ENCODE measurements at places on chromosomes 16 and 17.

DNA sequence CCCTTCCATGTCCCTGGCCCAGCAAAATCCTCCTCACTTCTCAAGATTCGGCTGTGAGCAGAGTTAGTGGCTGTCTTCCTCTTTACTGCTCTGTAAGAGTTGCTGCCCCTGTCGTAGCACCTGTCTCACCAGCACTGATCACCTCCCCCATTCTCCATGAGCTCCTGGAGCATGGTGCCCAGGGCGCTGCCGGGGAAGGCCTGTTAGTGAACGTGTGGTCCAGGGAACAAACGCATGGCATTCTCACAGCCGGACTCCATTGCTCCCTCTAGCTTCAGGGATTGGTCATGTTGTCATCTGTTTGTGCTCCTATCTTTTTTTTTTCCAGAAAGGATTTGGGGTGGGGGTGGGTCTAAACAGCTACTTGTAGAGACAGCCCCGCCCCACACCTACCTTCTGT lies 141.2 kb downstream of the CMIP start:
- no peak for DNase-seq

DNA sequence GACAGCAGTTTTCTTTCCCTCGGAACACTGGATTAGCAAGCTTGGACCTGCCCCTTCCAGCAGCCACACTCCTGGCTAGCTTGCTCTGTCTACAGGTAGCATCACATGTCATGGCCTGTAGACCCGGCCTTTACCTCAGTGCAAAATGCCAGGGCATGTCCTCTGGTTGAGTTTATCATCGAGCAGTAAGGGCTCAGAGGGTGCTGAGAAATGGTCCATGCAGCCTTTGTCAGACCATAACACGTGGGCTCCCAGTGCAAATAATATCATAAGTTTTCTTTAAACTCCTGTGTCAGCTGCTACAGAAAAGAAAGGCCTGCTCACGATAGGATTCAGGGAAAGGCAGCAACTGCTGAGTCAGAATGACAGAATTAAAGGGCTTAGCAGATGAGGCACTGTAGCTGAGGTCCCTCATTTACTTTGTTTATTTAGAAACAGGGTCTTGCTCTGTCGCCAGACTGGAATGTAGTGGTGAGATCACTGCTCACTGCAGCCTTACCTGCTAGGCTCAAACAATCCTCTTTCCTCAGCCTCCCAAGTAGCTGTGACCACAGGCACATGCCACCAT lies 8.0 kb upstream of the GNA13 start:
- peak; percentile 58 for DNase-seq

GRCh38 chr17:21170809-21171208 lies 43.2 kb downstream of the TMEM11 start:
- peak; percentile 39 for DNase-seq

- no peak for DNase-seq
Measured at GRCh38 chr17:65312718-65313377, 175.7 kb downstream of the RGS9 start.

- no peak for DNase-seq
Measured at GRCh38 chr17:8473451-8474192, 37.9 kb downstream of the NDEL1 start.

DNA sequence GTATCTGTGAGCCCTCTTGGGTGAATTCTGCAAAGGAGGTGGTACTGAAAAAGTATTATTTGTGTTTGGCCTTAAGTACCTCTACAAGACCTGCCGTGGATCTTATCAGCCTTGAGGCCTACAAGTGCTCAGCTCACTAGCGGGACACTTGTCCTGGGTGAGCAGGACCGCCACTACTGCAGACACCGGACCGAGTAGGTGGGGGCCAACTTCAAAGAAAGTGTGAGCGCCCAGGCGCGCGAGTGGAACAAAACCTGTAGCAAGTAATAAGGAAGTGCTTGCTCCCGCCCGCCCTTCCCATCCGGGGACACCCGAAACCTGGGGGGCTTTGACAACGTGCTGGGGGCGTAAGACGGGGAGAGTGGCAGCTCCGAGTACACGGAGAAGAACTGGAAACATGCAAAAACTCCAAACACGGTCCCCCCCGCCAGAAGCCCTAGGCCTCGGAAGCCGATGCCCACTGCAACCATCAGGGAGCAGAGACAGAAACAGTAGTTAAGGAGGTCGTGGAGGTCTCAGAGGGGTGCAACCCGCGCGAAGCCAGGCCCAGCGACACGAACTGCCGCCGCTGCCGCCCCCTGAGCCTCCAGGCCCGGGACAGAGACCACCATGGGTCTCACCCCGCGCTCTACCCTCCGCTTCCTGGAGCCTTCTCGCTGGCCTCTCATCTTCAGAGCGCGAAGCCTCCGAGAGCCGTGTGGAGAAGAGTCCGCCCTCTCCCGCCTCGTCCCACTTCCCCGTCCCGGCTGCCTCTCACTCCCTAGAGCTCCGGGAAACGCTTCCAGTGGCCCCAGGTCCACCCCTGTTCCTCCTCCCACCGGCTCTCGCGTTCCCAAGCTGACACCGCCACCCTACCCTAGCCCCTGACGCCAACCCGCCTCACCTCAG lies 537 bp downstream of the CNOT1 start:
- DNase-seq: peak; percentile 48

DNA sequence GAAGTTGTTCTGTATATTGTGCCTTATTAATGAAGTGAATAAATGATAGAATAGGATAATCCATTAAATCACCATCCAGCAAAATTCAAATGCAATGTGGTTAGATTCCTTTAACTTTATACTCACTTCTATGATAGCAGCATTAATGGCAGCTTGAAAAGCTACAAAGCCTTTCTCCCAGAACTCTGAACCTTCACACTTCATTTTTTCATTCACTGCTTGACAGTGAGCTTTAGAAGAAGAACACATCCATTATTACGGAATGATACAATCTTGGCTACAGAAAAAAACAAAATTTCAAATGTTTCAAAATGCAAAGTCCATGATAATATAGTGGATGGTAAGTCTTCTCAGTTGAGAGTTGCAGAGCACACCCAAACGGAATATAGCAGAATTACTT lies 16.4 kb downstream of the ABCA9 start:
- no peak for DNase-seq

DNA sequence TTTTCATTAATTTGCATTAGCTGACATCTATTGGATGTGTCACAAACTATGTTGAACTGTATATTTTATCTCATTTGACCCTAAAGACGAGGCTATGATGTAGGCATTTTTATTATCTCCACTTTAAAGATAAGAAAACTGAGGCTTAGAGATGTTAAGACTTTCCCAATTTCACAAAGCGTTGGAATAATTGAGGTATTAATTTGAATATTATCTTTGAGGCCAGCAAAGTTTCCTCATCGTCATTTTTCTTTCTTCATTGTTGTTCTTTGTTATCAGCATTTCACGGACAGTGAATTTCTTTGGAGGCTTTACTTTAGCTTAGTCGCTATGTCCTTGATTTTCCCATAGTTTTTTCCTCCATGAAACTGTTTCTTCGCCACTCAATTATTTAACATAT lies 227.5 kb upstream of the MYOCD start:
- DNase-seq: no peak

GRCh38 chr17:64180089-64181073 lies 50.4 kb upstream of the ERN1 start:
- no peak for DNase-seq

DNA sequence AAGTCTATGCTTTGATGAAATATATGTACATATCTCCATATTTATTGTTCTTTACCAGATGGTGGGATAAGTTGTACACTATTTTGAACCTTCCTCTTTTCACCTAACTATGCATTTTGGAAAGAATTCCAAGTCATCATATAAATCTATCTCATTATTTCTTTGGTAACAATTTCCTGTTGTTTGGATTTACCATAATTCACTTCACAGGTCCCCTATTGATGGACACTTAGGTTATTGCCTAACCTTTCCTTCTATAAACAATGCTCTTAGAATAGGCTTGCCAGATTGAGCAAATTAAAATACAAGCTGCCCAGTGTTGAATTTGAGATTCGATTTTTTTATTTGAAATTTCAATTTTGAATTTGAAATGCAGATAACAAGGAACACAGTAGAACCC lies 28.9 kb upstream of the DHX8 start:
- no peak for DNase-seq

DNA sequence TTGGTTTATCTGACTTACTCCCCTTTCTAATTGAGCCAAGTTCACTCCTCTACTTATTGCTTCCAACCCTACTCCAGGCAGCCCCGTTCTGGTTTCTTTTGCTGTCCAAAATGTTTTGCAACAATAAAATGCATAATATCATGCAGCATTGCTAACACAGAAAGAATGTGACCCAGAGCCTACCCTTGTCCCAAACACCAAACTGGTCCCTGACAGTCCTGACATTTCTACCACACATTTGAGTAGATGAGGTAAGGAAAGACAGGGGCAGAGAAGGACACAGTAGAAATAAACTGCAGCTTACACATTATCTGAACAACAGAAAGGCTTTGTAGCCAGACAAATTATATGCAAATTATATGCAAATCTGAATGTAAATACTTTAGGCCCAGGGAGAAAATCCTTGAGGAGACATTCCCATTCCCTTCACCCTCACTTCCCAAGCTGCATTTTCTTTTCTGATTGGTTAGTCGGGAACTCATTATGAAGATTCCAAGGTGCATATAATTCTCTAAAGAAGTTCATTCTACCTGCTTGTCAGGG lies 31.6 kb downstream of the SOX9 start:
- DNase-seq: peak; percentile 65

DNA sequence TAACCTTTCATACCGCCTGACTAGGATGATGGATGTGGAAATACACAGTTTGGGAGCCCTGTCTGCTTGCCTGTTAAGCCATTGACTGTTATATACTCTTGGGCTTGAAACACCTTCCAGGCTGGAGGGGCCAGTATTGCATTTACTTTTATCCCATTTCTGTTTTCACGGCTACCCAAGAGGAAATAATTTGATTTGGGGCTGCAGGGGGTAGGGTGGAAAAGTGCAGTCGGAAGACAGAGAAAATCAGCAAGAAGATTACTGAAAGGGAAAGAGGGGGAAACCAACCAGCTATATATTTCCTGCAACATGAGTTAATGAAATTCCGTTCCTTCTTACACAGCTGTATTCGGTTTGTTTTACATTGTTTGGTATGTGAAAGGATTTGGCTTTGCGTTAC lies 202.5 kb downstream of the CDH13 start:
- no peak for DNase-seq

DNA sequence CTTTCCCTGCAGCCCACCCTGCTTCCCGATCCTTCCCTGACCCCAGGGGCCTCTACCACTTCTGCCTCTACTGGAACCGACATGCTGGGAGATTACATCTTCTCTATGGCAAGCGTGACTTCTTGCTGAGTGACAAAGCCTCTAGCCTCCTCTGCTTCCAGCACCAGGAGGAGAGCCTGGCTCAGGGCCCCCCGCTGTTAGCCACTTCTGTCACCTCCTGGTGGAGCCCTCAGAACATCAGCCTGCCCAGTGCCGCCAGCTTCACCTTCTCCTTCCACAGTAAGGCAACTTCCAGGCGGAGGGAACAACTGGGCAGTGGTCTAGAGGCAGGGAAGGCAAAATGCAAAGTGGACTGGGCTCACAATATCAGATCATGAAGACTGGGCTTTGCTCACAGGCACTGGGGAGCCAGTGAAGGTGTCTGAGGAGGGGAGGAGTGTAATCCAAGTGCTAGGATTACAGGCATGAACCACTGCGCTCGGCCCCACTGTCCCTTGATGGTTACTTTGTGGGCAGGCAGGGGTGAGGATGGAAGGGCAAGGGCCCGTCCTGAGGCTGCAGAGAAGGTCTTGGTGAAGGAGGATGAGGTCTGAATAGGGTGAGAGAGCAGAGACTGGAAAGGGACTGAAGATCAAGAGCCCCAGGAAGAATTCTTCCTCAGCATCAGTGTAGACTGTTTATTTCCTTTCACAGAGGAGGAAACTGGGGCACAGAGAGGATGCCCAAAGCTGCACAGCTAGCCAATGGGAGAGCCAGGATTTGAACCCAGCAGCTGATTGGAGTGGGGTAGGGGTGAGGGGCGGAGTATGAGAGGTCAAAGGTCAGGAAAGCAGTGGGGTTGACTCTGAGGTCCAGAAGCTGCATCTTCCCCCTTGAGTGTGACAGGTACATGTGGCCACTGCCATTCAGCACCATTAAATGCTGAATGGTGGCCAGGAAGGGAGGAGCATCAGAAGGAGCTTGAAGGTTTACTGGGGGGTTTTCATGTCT lies 16.5 kb upstream of the ADGRG3 start:
- DNase-seq: no peak

- DNase-seq: peak; percentile 60
Measured at GRCh38 chr16:72467157-72467759, 295.3 kb upstream of the PMFBP1 start.

DNA sequence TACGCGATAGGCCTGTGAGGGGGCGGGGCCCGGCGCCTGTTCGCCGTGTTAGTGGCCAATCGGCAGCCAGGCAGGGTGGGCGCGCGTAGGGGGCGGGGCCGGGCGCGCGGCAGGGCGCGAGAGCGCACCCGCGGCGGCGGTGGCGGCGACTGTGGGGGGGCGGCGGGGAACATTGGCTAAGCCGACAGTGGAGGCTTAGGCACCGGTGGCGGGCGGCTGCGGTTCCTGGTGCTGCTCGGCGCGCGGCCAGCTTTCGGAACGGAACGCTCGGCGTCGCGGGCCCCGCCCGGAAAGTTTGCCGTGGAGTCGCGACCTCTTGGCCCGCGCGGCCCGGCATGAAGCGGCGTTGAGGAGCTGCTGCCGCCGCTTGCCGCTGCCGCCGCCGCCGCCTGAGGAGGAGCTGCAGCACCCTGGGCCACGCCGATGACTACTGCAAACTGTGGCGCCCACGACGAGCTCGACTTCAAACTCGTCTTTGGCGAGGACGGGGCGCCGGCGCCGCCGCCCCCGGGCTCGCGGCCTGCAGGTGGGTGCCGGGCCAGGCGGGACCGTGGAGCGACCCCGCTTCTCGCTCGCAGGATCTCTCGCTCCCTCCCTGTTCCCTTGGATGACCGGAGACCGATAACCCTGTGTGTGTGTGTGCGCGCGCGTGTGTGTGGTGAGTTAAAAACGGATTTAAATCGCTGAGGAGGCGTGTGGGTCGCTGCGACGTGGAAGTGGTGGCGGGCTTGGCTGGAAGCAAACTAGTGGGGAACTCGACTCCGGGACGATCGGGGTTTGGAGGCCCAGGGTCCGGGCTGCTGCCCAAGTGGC lies at the start of gene NFATC3:
NFATC3 (plus strand) TSS at position 112 of the 813 bp plus-strand sequence; CDS start at position 424, 312 bp downstream.
- DNase-seq: peak; percentile 99

GRCh38 chr16:7938175-7938574 lies 605.5 kb downstream of the RBFOX1 start:
- peak; percentile 33 for DNase-seq

GRCh38 chr16:65681406-65681805 lies 559.5 kb upstream of the CDH11 start:
- DNase-seq: no peak
